ENCODE measurements at places on chromosomes 6 and 20.

- no peak for DNase-seq
These were observed at the start of gene KHDRBS2 for GRCh38 chr6:62285612-62286469. Gene KHDRBS2, minus strand, starts transcription at chr6:62286225.

DNA sequence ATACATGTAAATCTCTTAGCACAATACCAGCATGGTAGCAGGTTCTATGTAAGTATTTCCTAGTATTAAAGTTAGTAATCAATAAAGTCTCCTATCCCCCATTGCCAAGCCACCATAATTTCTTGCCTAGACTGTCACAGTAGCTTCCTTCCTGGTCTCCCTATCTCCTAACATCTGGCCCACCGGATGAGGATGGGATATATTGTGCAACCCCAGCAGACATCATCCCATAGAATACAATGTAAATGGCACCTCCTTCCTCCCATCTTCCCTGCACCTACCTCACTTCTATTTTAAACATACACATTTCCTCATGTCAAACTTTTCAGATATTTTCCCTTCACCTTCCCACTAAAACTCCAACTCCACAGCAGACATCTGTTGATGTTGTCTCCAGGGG, 3.5 kb upstream of the BTN3A1 start:
- no peak for DNase-seq

DNA sequence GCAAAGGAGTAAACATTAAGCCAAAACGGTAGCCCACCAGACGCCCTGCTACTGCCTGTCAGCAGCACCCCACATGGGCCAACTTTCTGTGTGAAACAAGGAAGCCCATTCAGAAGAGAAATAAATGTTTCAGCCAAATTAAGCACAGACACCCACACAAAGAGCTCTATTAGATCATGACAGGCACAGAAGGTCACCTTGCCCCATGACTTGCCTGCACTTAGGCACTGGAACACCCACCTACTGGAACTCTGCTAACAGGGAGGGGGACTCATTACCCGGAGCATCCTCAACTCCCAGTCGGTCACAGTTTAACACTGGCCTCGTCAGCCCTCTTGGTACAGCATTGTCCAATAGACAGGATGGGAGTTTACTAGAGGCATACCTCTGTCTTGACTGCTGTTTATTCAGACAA, 31.8 kb downstream of the GFOD1 start:
- DNase-seq = no peak

DNA sequence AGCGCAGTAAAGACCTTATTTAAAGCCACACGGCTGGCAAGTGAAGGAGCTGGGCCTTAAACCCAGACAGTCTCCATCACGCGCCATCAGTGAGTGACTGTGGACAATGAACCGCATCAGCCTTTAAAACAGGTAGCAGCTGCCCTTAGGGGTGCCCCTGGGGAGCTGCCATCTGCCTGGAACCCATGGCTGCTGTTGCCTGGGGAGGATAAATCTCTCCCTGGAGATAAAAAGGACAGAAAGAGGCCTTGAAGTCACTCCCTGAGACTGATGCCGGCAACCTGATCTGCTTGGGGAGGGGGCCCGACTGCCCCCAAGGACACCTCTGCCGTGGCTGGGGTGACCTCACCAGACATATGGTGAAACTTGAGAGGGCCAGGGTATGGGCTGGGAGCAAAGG, 73.5 kb downstream of the PREX1 start:
- DNase-seq = no peak

- no peak for DNase-seq
These were observed 138.9 kb downstream of the TBX18 start for GRCh38 chr6:84625506-84625905.

DNA sequence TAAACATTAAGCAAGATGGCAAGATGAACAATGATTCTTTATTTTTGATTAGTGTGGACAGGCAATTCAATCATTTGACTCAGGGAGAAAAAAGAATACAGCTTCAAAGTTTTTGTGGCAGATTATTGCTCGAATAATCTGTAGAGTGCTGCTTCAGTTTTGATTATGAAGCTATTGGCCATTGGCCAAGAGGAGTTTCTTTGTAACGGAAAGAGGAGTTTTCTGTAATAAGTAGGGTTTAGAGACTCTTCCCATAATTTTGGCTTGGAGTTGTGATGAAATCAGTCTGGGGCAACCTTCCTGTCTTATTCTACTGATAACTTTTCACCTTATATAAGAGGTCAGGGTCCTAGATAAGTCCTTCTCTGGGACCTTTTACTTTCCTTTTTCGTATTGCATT, 256.7 kb upstream of the RAB32 start:
- no peak for DNase-seq

- no peak for DNase-seq
These were observed 87.6 kb upstream of the E2F3 start for GRCh38 chr6:20313960-20314530.

GRCh38 chr6:138520463-138520862, 21.2 kb upstream of the NHSL1 start:
- DNase-seq = no peak

- DNase-seq = no peak
These were observed 668.2 kb downstream of the DOK5 start for GRCh38 chr20:55143601-55144000.

- no peak for DNase-seq
These were observed 30.2 kb upstream of the LAMA4 start for GRCh38 chr6:112284603-112285002.

GRCh38 chr20:61662968-61663331, 402.7 kb downstream of the TAF4 start:
- DNase-seq = no peak

DNA sequence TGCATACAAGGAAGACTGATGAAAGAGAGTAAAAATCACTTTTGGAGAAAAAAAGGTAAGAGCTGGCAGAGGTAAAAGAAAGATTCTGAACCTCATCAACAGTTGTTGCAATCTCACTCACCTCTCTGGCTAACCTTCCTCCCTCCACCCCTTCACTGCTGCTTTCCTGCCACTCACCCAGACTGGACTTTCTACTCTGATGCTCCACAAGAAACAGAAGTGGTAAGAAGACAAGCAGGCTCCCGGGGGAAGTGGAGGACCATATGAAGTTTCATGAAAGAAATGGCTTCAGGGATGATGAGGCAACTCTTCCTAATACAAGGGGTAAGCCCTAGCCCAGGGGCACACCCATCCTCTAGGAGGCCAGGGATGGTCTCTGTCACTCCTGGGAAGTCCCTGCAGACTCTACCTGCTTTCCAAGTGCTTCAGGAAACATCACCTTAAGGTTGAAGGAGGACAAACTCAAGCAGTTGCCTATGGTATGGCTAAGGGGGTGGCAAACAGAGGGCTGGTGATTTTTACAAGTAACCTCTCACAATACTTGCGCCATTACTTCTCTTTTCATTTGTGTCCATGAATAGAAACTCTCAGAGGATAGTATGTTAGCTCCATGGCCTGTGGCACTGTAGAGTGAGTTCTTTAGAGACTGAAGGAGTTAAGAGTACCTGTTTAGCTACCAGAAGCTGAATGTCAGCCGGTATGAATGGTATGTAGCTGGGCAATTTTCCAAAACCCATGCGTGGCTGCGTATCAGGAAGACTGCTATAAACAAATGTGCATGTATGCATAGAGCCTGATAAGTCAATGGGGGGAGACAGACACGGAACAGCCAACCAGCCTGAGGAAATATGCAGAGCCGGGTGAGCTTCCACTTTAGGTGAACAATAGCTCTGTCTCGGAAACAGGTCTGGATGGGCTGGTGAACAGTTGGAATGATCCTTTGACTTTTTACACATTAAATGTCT, 112.0 kb downstream of the BACH2 start:
- peak; percentile 85 for DNase-seq

- DNase-seq = no peak
These were observed 50.3 kb downstream of the OR2B2 start for GRCh38 chr6:27861861-27862260.

GRCh38 chr6:174036-174435, 118.3 kb upstream of the DUSP22 start:
- no peak for DNase-seq

DNA sequence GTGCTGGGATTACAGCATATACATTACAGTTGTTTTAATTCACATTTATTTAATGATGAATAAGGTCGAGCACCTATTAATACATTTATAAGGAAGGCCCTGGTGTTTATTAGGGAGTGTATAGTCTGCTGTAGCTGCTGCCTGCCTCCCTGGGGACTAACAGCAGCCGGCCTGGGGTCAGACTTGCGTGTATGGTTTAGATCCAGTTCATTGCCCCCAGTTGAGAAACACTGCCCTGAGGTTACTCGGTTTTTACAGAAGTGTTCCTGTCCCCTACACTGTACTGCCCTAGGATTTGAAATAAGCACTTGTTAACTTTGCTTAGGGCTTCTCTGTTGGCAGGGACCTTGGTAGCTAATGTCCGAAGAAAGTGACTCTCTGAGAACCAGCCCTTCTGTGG, 4.0 kb downstream of the TTPAL start:
- no peak for DNase-seq

GRCh38 chr6:105781248-105781647, 304.9 kb upstream of the PRDM1 start:
- DNase-seq = no peak

- DNase-seq = no peak
These were observed 107.1 kb downstream of the ARID1B start for GRCh38 chr6:156884306-156884705.

DNA sequence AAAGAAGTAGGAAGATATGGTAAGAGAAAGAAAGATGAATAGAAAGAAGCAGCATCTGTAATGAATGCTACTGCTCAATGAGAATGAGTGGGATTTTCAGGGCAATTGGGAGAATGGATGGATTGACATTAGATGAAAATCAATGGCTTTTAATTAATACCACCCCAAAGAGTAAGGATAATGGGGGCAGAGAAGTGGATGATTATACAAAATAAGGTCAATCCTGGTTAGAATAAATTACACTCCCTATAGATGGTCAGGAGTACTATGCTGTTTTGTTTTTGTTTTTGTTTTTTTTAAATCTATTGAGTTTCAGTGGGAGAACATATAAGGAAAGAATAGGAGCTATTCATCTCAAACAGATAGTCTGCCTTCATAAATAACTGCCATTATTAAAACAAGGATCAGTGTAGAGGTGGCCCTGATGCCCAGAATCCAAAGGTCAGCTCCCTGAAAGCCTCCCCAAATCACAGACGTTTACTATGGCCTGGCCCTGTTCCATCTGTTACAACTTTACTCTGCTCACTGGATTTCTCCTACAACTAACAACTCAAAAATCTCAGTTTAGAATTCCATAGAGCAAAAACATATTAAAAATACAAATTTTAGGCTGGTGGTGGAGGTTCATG, 535.4 kb upstream of the NRSN1 start:
- no peak for DNase-seq

Measured in hematopoietic multipotent progenitor cell treated with erythropoietin and hydrocortisone succinate and interleukin-3 and kit ligand, for 17 days (in vitro differentiated cells).